ENCODE measurements at places on chromosomes 12 and 14. TPM values are rescaled to one million over a fixed set of nuclear protein-coding genes. Genes with fewer than 3 reads are reported as not detected.

Gene PLEK2
- 2.6 TPM for total RNA-seq

Gene RIPK3
- 6.2 TPM for total RNA-seq

Gene UNC79
- 0.16 TPM for total RNA-seq

Gene SMCO2
- total RNA-seq = not detected

Gene GALNT8
- total RNA-seq = 0.17 TPM

Data from bronchial smooth muscle cell (primary cell).